ENCODE measurements at places on chromosomes 12 and 14. TPM values are rescaled to one million over a fixed set of nuclear protein-coding genes. Genes with fewer than 3 reads are reported as not detected.

The USP44 gene
- 2.1 TPM for polyA plus RNA-seq

The SYT10 gene
- 0.19 TPM for polyA plus RNA-seq

The C12orf50 gene
- polyA plus RNA-seq: not detected

The PRH2 gene
- polyA plus RNA-seq: 0.85 TPM

The PFDN5 gene
- 490 TPM for polyA plus RNA-seq

Measured in muscle of back (tissue), 13 donors.